ENCODE measurements at places on chromosomes 4 and X.

GRCh38 chr4:70608324-70608723 lies 16.3 kb downstream of the AMBN start:
- DNase-seq = no peak

GRCh38 chr4:94551643-94552564 lies 100.2 kb downstream of the PDLIM5 start:
- DNase-seq = no peak

DNA sequence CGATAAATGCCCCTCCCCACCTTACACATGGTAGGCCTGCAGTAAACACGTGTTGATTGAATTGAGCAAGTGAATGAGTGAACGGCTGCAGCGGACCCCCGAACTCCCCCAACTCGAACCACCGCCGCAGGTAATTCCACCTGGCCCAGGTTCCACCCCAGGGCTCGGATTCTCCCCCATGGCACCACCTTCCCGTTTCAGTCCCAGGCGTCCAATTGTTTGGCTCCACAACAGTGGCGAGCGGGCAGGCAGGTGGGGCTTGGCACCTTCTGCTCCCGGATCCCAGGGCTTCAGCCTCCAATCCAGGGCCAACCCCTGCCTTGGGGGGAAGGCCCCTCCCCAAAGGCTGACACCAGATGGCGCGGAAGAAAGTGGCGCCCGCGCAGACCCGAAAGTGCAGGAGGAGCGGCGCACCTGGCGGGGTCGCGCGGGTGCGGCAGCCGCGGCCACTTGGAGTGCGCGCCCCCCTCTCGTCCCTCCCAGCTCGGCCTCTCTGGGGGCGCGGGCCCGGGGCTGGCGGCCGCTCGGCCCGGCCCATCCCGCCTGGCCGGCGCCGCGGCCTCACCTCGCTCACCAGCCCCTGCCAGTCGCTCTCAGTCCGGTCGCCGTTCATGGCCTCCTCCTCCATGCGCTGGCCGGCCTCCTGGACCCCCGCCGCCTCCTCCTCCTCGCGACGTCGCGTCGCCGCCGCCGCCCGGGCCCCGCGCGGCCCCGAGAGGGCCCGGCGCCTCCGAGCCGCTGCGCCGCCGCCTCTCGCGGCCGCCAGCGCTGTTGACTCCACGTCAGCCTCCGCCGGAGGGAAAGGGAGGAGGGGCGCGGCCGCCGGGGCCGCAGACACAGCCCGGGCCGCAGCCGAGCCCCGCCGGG lies at the start of gene CCDC149:
TSS of gene CCDC149 (minus strand) at position 791 of the 867 bp plus-strand sequence. CDS start at position 613, 178 bp downstream.
- DNase-seq = no peak

DNA sequence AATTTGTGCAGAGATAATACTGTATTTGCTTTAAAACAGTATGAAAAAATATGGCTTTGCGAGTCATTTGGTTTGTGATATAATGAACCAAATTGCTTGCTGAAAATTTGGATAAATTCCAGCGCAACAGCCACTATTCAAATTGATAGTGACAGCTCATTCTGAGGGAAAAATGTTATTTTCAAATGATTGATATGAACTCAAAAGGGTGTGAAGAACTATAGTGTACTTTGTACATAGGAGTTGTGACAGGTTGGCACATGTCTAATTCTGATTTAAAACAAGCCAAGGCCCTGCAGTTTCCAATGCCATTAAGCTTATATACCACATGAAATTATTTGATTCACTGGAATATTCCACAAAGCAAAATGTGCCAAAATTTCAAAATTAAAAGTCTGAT lies 1628.9 kb upstream of the AGA start:
- DNase-seq = no peak

GRCh38 chr4:165433529-165433928 lies 54.7 kb downstream of the CPE start:
- no peak for DNase-seq

DNA sequence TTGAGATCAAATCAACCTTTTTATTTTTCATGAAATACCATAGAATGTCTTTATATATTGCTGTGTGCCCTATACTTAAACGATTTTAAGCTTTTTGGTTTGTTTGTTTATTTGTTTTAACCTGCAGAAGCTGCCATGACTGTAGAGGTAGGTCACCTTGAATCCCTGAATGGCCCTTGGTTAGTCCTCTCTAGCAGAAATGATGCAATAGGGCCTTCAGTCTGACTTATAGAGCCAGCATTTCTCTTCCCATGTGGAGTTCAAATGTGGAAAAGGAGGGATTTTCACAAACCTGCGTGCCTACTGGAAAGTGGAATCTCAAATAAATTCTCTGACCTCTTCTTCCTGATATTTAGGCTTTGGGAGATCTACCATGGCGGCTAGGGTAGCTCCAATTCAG lies 327.9 kb downstream of the MAPK10 start:
- DNase-seq = no peak

GRCh38 chrX:154091678-154092077 lies 5.8 kb downstream of the MECP2 start:
- no peak for DNase-seq

GRCh38 chr4:120838784-120839183 lies 83.7 kb downstream of the PRDM5 start:
- no peak for DNase-seq

DNA sequence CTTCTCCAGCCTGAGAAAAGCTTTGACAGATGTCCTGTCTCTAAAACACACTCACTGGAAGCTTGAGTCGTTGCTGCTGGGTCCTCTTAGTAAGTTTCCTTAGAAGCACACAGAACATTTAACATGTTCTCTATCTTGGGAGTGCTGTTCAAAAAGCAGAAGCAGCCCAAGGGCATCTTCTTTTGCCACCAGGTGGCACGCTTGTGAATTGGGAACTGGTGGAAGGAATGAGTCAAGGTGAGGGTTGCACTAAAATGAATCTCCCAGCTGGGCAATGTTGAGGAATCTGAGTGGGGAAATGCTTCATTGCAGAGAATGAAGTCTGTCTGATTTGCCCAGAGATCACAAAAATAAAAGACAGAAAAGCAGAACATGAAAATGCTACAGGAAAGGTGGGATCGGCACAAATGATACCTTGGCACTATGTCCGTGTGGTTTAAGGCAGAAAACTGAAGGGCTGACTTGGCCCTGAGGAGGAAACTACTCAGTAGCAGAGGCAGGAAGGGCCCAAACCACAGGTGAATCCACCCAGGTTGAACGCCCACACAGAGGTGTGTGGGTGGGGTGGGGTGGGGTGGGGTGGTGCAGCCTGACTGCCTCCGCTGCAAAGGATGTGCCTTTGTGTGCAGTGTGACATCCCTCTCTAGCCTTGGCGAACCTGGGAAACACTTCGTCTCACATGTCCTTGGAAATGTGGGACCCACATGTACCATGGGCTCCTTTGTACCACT lies 26.0 kb downstream of the KIT start:
- no peak for DNase-seq

GRCh38 chr4:40931238-40931637 lies 181.5 kb downstream of the NSUN7 start:
- DNase-seq = no peak

DNA sequence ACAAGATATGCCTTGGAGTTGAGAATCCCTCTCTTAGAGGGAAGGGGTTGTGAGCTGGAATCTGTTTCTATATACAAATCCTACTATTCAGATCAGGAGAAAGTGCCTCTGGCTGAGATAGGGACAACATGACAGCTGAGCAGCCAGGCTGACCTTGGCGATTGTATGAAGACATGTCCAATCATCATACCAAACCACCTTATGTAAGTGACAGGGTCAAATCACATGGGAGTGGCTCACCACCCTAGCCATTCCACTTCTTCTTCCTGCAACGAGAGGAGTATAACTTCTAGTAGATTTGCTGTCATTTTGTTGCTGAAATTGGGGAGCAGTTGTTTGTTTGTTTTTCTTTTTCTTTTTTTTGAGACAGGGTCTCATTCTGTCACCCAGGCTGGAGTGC lies 48.3 kb upstream of the TMEM150C start:
- no peak for DNase-seq

- no peak for DNase-seq
Measured at GRCh38 chr4:41611881-41612871, 74.2 kb downstream of the LIMCH1 start.

- no peak for DNase-seq
Measured at GRCh38 chr4:128832243-128832625, 22.7 kb downstream of the JADE1 start.

DNA sequence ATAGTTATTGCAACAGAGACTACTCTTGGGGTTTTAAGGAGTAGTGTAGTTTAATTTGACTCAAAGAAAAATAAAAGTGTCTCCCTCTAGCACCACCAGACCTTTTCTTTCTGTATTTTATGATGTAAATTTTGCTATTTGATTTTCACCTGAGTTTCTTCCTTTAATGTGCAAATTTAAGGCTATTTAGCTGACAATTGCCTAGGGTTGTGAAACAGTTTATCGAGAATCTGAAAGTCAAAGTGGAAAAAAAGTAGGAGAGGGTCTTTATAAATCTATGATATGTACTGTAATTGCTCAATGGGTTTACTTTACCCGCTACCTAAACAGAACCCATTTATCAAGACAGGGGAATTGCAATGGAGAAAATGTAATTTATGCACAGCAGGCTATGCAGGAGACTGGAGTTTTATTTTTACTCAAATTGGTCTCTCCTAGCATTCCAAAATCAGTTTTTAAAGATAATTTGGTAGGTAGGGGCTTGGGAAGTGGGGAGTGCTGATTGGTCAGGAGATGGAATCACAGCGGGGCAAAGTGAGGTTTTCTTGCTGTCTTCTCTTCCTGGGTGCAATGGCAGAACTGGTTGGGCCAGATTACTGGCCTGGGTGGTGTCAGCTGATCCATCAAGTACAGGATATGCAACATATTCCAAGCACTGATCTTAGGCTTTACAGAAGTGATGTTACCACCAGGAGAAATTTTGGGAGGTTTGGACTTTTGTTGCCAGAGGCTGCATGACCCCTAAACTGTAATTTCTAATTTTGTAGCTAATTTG lies 228.6 kb upstream of the TACR3 start:
- no peak for DNase-seq

DNA sequence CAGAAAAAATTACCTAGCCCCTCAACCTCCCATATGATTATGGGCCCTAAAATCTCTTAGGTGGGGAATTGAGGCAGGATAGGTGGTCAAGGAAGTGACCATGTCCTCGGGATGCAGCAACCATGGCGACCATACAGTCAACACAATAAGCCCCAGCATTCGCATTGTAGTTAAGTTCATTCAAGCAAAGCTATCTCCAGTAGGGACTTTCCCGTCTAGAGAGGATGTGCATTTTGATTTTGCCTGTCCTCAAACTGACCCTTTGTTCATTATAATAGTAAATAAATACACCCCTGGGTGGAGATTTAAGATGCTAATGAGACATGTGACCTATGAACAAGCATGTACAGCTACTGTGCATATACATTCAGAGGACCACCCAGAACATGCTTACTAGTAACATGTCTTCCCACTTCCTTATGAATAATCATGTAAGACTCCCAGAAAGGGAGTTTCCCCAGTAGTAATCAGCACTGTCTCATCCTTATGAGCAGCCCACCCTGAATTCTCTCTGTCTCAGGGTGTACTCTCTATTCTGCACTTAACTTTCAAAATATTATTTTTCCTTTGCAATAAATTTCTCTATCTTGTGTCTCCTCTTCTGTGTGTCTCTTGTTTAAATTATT lies 74.3 kb downstream of the NUDT11 start:
- no peak for DNase-seq

GRCh38 chr4:77493829-77494551 lies 111.6 kb upstream of the CXCL13 start:
- no peak for DNase-seq

GRCh38 chrX:4268676-4269075 lies 555.2 kb upstream of the PRKX start:
- DNase-seq = no peak

DNA sequence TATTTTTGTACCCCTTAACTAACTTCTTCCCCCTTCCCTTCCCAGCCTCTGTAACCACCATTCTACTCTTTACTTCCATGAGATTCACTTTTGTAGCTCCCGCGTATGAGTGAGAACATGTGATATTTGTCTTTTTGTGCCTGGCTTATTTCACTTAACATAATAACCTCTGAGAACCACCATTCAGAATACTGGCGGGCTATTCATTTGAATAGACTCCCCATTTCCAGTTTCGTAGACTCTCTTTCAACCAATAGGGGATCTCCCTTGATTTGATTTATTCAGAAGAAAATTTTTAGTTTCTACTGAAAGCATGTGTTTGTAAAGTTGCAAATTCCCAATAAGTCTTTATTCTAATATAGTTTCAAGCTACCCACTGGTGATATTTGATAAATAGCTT lies 117.2 kb downstream of the GATB start:
- DNase-seq = no peak

DNA sequence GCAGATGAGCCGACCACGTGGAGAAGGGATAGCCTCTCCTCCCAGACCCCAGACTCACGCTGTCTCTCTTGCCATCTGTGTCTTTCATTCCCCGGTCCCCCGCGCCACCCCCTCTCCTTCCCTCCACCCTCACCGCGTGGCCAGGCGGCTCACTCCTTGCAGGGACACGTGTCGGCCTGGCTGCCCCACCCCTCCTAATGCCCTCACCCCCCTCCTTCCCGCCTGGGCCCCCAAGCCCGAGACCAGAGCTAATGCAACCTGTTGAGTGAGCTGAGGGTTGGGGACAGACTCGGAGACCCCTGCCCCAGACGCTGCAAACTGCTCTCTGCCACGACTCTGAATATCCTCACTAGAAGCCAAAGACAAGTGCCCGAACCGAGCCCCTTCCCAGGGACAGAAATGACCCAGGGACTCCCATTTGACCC lies 1.8 kb downstream of the SLC38A5 start:
- no peak for DNase-seq

- no peak for DNase-seq
Measured at GRCh38 chrX:13688384-13688957, 457 bp upstream of the RAB9A start.

DNA sequence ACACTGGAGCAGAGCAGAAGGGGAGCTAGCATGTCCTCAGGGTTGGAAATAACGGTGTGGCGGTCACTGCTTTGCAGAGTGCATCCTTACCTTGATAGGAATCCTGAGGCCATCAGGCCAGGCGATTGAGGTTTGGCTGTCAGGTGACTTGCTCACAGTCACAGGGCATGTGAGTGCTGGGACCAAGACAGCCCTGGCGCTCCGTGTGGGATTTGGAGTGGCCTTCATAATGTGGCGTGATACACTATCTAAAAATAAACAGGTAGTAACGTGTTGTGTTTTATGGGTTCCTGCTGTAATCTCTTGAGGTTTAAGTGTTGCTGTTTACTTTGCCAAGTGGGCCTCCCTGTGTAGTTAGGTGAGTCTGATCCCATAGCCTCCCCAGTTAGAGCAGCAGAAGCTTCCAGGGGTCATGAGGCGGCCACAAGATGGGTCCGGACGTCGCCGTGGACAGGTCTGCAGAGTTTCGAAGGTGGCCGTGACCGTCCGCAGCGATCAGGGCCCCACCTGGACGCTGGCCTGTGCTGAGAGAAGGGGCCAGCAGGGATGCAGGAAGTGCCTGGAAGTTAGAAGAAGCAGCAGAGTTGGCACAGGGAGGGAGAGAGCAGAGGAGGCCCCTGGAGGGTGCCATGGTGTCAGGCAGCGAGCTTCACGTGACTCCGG lies 27.7 kb downstream of the RGS12 start:
- DNase-seq = no peak

DNA sequence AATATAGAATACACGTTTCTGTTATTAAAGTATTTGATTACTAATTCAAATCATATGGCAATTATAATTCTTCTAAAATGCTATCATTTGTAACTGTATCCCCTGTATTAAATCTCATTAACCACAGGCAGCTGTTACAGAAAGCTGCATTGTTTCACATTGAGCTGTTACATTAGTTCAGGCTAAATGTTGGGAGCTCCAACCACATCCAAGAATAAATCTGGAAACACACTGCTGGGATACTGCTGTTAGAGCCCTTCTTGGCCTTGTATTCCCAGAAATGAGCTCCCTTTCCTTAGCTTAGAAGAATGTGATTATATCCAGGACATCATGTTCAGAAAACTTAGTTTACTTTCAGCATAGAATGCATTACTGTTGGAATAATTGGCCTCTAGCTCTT lies 48.2 kb downstream of the GUCY1B1 start:
- no peak for DNase-seq

Measured in smooth muscle cell of the brain vasculature (primary cell).